Inflammatory macrophage (primary cell): ENCODE measurements at places on chromosomes 5 and 9.

- DNase-seq = no peak
Observed at GRCh38 chr5:54175-54730, 37.7 kb upstream of the PLEKHG4B start.

DNA sequence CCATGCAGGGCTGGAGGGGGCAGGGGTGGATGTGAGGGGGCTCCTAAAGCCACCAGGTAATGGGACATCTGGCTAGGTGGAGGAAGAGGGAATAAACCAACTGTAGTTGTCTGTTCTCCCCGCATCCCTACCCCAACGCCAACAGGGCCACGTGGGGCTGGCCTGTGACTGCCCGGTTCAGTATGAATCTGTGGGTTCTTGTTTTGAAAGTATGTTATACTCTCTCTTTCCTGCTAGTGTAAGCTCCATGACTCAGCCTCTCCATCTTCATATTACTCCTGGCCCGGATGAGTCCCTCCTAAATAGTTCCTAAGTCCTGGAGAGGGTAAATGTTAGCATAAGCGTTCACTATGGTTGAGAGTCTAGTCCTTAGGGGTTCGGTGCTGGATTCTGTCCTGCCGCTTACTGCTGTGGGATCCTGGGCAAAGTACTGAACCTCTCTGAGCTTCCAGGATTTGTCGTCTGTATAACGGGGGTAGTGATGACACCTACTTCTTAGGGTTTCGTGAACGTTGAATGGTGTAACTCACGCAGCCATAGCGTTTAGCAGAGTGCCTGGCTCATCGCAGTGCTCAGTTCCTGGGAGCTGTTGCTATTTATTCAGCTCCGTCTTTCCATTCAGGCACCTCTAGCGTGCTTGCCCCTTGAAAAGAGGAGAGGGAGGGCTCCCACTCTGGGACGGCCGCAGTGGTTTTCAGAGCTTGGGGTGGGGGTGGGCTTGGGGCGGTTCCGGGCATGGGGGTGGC lies 28.8 kb downstream of the LHX2 start:
- no peak for DNase-seq

DNA sequence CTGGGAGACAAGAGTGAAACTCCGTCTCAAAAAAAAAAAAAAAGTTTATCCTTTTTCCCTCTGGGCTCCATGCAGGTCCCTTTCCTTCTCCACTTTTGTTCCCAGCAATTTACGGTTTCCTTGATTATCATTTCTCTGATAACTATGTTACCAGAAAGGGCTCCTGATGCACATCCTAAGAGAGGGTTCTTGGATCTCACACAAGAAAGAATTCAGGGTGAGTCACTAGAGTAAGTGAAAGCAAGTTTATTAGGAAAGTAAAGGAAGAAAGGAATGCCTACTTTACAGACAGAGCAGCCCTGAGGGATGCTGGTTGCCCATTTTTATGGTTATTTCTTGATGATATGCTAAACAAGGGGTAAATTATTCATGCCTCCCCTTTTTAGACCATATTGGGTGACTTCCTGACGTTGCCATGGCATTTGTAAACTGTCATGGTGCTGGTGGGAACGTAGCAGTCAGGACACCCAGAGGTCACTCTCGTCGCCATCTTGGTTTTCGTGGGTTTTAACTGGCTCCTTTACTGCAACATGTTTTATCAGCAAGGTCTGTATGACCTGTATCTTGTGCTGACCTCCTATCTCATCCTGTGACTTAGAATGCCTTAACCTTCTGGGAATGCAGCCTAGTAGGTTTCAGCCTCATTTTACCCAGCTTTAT lies 13.5 kb upstream of the MELK start:
- DNase-seq = no peak

GRCh38 chr5:83752700-83753099 lies 32.0 kb upstream of the HAPLN1 start:
- no peak for DNase-seq

DNA sequence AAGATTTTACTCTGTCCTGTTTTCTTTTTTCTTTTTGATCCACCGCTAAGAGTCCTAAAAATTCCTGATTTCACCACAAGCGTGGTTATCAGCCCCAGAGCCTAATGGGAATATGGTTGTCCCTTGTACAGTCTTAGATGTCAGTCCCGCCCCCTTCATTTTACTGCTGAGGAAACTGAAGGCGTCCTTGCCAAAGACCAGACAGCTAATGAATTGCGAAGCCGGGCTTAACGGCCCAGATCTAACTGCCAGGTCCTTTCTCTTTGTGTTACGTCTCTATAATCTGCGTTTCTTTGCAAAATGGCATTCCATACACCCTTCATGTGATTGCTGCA lies 497 bp downstream of the NSA2 start:
- peak; percentile 72 for DNase-seq

- DNase-seq = no peak
Observed at GRCh38 chr9:40913928-40914673, 214.4 kb downstream of the FOXD4L6 start.

DNA sequence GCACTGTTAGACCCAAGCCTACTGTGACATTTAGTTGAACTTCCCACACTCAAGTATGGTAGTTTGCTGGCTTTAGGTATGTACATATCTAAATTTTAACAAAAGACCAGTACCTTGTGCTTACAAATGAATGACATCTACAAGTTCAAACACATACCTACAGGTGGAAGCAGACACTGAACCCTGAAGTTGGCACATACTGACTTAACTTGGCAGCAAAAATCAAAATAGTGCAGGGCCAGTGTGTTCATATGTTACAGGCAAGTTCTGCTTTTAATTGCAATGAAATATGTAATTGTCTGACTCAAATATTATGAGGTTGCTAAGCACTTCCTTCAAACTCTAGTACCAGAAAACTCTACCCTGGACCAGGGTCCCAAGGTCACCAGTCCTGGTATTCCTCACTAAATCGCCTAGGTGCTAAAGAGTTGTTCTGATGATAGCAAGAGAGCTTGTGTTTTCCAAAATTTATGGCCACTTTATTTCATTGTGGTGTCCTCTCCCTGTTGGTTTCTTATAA lies 77.4 kb downstream of the MEGF10 start:
- peak; percentile 10 for DNase-seq

GRCh38 chr9:71295928-71296327 lies 174.5 kb upstream of the TRPM3 start:
- no peak for DNase-seq

DNA sequence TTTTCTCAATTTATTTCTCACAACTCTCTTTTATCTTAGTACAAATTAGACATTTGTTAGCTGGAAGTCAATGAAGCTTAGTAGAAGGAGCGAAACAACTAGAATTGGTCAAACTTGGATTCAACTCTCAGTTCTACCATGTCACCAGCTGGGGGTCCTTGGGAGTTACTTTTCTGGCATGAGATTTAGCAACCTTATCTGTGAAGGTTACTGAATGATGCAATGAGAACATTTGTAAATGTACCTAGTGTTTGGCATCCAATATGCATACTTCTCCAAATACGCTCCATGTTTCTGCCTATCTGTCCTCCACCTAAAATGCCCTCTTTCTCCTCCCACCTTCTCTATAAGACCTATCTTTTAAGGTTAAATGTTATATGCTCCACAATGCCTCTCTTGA lies 6.3 kb downstream of the HNRNPA0 start:
- no peak for DNase-seq

GRCh38 chr9:89766991-89767390 lies 162.2 kb downstream of the GADD45G start:
- DNase-seq = no peak

DNA sequence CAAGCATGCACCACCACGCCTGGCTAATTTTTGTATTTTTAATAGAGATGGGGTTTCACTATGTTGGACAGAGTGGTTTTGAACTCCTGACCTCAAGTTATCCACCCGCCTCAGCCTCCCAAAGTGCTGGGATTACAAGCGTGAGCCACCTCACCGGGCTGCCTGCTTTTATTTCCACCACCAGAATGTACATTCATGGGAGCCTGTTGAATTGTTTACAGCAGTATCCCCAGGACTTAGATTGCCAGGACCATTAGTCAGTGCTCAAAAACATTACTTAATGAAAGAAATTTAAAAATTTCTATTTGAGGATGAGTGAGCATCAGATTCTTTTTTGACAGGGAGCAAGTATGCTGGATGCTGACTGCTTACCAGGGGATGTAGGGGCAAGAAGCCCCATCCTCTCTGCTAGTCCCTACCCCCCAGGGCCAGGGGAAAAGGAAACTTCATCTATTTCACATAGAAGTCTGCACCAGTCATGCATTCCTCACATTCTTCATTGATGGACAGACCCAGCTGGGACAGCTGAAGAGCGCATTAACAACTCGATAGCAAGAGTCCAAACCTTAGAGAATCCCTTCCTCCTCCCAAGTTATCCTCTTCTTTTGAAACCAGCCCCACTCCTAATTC lies 10.3 kb upstream of the RGMB start:
- DNase-seq = no peak

DNA sequence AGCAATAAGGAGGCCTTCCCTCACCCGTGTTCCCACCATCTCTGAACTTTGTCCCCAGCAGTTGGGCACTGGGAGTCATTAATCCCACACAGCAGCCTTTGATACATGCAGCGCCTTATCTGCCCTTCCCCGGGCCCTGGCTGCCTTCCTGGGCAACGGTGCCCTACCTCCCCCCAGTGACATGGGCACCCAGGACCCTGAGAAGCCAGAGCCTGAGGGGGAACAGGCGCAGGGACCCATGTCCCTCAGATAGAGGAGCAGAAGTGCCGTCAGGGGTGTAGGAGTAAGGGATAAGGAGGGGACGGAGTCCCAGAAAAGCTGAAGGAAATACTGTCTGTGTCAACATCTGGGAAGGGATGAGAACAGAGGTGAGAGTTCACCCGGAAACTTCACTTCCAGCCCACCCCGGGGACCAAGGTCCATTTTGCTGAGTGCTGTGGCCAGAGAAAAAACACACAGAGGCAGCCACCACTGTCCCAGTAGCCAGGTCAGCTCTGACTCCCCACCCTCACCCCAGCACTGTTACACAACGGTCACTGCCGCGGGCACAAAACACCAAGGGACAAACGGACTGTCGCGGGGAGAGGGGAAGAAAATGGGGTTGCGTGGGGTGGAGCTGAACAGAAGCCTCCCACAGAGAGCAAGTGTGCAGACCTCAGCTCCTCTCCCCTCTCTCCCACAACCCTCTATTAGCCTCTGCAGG lies 3.8 kb downstream of the PCDH1 start:
- no peak for DNase-seq

DNA sequence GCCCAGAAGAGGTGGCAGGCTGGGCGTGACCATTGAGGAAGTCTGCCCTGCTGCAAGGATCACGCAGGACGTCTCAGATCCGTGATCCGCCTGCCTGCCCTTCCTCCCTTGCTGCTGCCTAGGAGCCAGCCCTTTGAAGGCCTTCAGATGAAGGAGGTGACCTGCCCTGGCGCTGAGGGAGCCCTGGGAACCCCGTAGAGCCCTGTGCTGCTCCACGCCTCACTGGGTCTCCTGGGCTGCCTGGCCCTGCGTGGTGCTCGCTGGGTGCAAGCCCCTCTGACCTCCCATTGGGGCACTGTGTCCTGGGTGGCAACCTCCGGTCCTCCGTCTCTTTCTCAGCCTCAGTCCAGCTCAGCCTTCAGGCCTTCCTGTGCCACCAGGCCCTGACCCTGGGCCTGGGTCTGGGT lies 295.3 kb upstream of the IRX4 start:
- DNase-seq = no peak

GRCh38 chr5:107840592-107840991 lies 169.9 kb upstream of the EFNA5 start:
- DNase-seq = no peak

GRCh38 chr9:78805771-78806170 lies 508.8 kb downstream of the PSAT1 start:
- DNase-seq = no peak
